Psoas muscle (tissue), 8 donors: ENCODE measurements at places on chromosomes 13 and 19. TPM values are rescaled to one million over a fixed set of nuclear protein-coding genes. Genes with fewer than 3 reads are reported as not detected.

- DNase-seq = no peak
These were observed 561 bp upstream of the GJA3 start for GRCh38 chr13:20161275-20161950.

- no peak for DNase-seq
These were observed 27.2 kb downstream of the FOXO1 start for GRCh38 chr13:40639221-40639681.

- peak; percentile 9 for DNase-seq
These were observed 195.6 kb upstream of the DACH1 start for GRCh38 chr13:72062566-72062965.

DNA sequence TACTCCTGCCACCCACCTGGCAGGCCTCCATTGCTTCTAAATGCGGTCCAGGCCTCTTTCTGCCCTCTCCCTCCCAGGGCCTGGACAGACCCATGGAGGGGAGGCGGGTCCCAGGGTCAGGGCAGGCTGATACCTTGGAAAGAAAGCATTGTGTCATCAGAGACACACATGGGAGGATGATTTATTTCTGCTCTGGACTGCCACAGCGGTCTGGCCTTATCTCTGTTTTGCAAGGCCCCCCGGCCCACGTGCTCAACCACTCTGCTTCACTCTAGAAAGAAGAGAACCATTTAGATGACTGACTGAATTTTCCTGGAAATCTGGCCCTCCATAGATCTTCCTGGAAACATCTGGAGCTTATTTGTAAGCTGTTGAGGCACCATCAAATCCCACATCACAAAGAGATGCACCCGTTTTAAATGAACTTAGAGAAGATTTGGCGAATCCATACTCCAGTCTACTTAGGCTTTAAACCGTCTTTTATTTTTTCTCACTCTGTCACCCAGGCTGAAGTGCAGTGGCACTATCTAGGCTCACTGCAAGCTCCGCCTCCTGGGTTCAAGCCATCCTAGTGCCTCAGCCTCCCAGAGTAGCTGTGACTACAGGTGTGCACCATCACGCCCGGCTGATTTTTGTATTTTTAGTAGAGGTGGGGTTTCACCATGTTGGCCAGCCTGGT is 48.3 kb upstream of the URI1 start:
- no peak for DNase-seq

- DNase-seq = no peak
These were observed 48.0 kb upstream of the ADGRE5 start for GRCh38 chr19:14333101-14333871.

DNA sequence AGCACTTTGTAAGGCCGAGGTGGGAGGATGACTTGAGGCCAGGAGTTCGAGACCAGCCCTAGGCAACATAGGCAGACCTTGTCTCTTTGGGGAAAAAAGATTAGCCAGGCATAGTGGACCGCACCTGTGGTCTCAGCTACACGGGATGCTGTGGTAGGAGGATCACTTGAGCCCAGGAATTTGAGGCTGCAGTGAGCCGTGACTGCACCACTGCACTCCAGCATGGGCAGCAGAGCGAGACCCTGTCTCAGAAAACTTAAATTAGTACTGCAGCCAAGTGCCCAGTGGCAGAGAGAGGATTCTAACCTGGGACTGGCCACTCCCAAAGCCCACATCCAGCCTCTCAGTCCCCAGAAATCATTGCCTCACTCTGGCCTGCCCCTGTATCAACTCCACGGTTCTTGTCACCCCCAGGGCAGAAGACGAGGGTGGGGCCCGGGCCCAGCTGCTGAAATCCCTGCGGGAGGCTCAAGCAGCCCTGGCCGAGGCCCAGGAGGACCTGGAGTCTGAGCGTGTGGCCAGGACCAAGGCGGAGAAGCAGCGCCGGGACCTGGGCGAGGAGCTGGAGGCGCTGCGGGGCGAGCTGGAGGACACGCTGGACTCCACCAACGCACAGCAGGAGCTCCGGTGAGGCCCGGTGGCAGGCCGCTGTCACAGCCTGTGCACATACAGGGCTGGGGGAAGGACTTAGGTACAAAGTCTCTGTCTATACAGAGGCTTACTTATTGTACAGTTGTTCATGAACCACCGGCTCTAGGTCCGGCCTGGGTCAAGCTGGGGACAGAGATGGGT is 53.4 kb downstream of the KCNC3 start:
- DNase-seq = no peak

CRX gene
- polyA plus RNA-seq = not detected

DNA sequence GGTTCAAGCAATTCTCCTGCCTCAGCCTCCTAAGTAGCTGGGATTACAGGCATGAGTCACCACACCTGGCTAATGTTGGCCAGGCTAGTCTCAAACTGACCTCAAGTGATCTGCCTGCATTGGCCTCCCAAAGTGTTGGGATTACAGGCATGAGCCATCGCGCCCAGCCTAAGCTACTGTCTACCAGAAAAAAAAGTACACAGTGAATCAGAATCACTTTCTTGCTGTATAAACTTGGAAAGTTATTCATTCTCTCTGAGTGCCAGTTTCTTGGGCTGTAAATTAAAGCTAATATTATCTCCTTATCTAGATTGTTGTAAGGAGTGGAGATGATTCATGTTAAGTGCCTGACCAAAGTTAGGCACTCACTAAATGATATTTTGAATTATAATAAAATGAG is 242.8 kb downstream of the ENOX1 start:
- no peak for DNase-seq

DNA sequence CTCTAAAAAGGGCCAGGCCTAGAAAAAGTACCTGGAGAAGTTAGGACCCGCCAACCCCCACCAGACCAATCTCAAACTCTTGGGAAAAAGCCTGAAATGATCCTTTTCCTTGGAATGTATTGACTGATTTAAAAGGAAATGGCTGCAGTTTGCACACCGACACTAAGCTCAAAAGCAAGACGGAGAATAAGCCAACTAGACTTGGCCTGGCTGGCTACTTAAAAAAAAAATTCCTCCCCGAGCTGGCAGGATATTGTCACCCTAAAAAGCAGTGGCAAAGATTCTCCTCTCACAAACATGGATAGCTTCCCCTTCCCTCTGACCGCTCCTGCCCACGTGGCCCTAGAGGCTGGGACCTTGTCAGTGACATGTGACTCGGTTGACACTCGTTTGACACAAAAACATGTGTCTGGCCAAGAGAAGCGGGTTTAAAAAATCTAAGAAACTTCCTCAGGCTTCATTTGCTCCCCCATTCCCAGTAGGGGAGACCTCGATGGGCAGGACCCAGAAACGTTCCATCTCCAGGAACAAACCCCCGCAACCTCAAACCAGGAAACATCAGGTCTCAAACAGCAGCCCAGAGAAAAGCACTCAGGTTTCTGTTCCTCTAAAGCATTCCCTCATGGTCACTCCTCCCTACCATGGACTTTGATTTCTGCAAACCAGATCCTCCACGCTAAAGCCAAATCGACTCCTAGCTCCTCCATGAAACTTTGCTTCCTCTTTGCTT is 1.3 kb downstream of the RFX1 start:
- DNase-seq = peak; percentile 58

ENOX1 gene
- polyA plus RNA-seq = 0.88 TPM

DNA sequence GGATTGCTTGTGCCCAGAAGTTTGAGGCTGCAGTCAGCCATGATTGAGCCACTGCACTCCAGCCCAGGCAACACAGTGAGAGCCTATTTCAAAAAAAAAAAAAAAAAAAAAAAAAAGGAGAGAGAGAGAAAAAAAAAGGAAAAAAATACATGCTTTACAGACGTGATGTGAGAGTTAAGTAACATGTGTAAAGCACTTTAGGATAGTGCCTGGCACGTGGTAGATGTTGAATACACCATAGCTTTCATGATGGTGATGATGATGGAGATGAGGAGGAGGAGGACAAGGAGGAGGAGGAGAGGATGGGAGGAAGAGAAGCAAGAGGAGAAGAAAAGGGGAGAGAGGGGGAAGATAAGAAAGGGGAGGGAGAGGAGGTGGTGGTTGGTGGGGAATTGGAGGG is 15.1 kb upstream of the RUBCNL start:
- no peak for DNase-seq

- DNase-seq = no peak
These were observed 12.7 kb downstream of the B3GNT8 start for GRCh38 chr19:41414461-41414860.

DNA sequence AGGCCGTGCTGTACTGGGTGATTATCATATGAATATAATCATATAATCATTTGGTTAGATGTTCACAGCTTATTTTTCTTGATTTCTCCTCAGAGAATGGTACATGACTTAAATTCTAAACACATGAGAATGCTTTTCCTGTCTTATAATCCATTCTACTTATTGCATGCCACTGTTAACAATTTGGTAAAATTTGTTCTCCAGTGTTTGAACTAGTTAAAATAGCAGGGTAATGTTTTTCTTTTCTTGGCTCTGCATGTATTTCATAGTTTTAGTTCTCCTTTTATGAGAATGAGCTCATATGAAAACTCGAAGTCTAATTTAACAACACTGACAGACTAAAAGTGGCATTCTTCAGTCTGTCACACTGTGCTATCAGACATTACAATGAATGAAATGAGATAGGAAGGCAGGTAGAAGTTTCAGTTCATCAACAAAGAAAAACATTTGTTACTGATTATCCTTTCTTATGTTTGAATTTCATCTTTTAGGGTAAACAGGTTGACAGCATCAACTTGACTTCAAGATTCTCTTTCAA is 10.2 kb downstream of the SPRYD7 start:
- DNase-seq = no peak

PTPRS gene
- 5.5 TPM for polyA plus RNA-seq

GRCh38 chr19:2887391-2887914 is 13.3 kb upstream of the ZNF57 start:
- no peak for DNase-seq

GRCh38 chr19:16002406-16003384 is 53.9 kb downstream of the OR10H4 start:
- DNase-seq = no peak

TEX101 gene
- polyA plus RNA-seq = not detected

DNA sequence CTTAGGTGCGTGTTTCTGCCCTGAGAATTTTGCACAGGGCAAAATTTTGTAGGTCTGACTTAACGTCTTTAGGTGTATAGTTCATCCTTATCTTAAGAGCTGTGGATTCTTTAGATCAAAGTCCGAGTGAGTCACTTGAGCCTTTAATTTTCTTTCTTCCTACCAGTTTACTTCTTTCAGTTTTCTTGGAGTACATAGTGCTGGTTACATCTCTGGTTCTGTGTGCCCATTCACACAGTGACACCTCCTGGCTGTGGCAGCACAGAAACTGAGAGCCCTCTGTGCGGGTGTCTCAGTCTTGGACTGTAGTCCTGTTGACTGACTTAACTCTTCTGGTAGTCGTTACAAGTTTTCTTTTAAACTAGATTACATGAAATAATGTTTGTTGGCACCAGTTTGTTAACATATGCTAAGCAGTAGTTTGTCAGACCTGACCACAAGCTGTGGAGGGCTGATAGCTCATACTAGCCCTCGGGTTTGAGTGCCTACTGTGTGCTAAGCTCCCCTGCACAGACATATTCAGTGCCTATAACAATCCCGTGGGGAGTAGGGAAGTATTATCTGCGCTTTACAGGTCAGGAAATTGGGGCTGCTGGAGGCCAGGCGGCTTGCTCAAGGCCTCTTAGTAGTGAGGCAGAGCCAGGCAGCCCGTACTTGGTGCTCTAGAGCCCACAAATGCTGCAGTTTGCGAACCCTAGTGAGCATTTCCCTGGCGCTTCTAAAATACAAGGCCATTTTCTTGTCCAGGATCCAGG is 1.6 kb downstream of the GATAD2A start:
- DNase-seq = no peak

SLC5A5 gene
- not detected for polyA plus RNA-seq

IQCN gene
- polyA plus RNA-seq = 0.17 TPM

DNA sequence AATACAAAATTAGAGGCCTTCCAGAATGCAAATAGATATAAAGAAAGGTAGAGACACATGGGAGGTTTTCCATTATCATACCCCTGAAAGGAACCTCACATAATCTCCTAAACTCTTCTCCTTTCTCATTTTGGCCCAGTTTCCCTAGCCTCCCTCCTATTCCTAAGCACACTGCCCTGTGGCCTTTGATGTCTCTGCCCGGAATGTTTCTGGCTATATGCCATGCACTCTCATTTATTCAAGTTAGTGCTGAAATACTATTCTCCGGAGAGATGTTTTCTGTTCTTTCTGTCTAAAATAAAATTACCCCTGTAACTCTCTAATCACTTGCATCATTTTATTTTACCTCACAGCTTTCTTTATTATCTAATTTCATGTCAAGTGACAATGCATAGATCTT is 1287.7 kb downstream of the SLITRK5 start:
- DNase-seq = no peak

CEACAM6 gene
- polyA plus RNA-seq = not detected

EBI3 gene
- polyA plus RNA-seq = 0.27 TPM

DNA sequence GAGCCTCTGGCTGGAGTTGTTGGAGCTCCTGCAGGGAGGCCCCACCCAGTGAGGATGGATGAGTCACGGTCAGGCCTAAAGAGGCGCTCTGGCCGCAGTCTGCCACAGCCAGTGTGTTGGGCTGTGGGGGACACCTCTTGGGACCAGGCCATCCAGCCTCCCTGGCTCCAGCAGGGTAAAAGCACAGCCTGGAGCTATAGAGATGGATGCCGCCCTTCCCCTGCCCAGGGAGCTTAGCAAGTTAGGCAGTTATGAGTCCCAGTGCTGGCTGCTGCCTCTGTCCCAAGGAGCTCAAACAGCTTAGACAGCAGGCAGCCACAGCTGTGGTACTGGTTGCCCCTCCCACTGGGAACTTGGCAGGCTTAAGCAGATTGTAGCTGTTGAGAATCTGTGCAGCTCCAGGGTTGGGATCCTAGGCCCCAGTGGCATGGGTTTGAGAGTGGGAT is 100.9 kb downstream of the NDFIP2 start:
- peak; percentile 23 for DNase-seq

DNA sequence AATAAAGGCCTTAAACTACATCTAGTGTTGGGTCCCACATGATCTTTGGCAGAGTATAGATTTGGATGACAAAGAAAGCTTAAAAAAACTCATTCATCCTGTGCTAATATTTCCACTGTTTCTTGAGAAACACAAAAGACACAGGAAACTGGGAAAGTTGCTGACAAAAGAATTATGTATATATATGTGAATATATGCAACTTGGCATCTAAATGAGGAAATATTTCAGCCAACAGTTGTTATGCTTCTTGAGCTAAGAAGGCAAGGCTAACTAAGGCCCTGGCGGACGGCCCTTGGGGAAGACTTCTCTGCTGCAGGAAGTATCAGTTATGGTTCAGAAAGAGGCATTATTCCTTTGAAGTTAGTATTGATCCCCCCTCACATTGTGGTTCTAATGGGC is 491.8 kb downstream of the DIAPH3 start:
- DNase-seq = no peak

DNA sequence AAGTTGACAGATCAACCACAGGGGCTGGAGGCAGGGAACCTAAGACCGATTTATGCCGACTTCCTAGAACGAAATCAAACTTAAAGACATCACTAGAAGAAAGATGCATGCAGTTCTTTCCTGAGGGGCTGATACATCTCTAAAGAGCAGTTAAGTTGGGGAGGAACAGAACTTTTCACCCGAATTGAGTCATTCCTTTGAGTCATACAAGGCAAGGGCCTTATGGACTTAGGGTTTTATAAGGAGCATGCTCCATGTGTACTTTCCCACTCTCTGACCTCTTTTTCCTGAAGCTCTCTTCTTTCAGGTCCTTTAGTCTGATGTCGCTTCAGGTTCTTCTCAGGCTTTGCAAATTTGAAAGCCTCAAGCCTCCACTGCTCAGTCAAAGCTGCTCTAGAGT is 7.9 kb upstream of the FBXL3 start:
- no peak for DNase-seq

GRCh38 chr13:49220036-49220855 is at the start of gene MLNR:
Gene MLNR (plus strand): TSS chr13:49220338. CDS start chr13:49220338, 0 bp downstream.
- DNase-seq = peak; percentile 28
